ENCODE measurements at places on chromosomes 11 and 22.

- DNase-seq = no peak
These were observed 90.0 kb downstream of the CDKN1C start for GRCh38 chr11:2795491-2795991.

- no peak for DNase-seq
These were observed 80.4 kb downstream of the CD82 start for GRCh38 chr11:44645827-44646226.

DNA sequence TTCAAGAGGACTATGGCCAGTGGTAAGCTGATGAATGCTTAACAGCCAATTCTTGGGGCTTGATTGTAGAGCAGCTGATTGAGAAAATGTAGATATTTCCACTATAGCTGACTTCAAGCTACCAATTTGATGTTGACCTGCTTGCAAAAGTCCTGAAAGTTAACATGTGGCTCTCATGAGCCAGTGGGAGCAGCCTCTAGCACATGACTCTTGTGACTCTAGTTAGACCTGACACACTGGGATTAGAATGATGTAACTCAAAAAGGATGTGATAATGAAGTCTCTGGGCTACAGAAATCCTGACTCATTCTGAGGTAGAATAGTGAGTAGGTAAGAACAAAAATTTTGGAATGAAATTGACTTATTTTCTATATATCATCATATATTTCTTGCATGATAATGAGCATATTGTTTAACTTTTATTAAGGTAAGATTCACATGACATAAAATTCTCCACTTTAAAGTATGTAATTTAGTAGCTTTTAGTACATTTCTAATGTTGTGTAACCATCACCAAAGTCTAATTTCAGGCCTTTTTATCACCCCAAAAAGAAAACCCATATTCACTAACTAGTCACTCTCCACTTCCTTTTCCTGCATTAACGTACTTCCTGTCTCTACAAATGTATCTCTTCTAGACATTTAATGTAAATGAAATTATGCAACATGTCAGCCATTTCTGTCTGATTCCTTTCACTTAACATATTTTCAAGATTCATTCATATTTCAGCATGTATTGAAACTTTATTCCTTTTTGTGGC lies 16.1 kb upstream of the OR52H1 start:
- no peak for DNase-seq

DNA sequence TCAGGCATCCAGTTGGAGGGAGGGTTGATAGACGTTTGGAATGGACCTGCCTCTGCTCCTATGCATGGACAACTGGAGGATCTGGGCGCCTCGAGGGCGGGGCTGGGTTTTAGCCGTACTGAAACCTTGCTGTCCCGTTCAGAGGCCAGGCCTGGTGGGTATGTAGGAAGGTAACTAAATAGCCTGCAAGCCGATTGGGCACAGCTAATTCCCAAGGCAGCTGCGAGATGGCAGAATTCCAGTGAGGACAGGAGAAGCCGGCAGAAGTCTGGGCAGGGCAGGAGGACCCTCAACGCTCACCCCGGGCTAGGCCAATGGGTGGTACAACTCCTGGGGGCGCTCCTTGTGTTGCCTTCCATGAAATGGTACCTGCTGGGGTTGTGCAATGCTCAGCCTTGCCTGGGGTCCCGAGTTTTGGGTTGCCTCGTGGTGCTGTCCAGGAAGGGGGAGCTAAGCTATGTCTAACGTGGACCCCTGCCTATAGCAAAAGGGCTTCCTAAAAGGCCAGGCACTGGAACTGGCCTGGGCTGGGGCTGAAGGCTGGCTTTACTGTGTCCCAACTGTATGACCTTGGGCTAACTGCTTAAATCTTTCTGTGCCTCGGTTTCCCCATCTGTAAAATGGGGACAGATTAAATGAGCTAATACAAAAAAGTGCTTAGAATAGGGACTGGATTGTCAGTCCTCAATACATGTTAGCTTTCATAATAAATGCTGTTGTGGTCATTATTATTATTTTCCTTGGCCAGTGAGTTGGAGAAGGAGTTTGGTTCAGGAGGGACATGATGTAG lies 30.1 kb upstream of the CD82 start:
- DNase-seq = no peak

- DNase-seq = no peak
These were observed 79.9 kb downstream of the DEUP1 start for GRCh38 chr11:93410441-93410840.

DNA sequence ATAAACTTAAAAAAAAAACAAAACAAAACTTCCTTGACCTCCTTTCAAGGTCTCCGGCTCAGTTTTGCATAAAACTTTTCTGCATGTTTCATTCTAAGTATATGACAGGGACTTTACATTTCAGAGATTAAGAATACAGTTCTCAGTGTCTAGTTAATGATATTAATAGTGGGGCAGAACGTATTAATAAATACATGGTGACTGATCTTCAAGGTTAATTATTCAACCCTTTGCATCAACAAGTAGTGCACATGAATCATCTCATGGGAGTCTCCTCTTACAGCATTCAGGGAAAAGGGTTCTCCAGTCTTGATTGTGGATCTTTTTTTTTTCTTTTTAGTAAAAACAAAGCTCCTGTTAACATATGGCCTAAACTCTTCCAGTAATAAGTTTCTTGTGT lies 146.8 kb downstream of the KIRREL3 start:
- no peak for DNase-seq

GRCh38 chr11:2718817-2719438 lies 19.1 kb upstream of the KCNQ1OT1 start:
- no peak for DNase-seq

DNA sequence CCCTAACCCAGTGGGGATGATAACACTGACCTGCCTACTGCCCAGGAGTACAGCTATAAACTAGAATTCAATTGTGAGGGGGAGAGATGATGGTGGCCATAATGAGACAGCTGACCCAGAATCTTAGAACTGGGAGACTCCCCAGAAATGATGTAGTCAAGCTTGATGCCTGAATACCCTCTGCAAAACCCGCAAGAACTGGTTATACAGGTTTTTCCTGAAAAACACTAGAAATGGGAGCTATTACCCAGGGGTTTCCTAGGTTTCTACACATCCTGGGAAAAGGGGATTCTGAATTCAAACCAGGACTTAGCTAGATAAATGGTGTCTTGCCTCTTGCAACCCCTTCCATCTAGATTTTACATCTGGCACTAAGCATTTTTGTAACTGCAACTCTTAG lies 113.8 kb upstream of the NARS2 start:
- DNase-seq = no peak

DNA sequence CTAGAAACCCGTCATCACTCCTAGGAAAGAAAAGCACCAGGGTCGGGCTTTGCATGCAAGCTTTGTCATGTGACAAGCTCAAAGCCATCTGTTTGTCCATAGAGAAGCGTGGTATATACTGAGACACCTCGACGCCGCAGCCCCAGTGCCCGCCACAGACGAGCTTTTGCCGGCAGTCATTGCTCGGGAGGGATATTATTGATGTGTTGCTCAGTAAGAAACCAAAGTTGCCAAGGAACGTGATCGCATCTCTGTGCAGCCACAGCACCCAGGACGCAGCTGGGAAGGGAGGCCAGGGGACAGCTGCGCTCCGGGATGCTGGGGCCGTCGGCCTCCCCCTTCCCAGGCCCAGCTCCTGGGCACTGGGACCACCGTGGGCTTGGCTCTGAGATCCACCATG lies 89.5 kb upstream of the KCNQ1OT1 start:
- no peak for DNase-seq

DNA sequence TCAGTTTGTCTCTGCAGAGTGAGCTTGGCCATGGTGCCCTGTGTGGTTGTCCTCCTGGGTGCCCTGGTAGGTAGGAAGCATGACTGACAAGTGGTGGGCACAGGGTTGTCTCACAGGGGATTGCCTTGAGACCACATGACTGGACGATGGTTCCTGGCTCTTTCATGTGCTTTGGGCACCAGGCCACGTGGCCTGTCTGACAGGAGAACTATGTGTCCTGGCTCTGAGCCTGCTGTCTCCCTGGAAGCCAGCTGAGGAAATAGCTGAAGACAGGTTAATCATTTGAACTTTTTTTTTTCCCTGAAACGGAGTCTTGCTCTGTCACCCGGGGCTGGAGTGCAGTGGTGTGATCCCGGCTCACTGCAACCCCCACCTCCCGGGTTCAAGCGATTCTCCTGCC lies 93.2 kb downstream of the LDLRAD3 start:
- no peak for DNase-seq

DNA sequence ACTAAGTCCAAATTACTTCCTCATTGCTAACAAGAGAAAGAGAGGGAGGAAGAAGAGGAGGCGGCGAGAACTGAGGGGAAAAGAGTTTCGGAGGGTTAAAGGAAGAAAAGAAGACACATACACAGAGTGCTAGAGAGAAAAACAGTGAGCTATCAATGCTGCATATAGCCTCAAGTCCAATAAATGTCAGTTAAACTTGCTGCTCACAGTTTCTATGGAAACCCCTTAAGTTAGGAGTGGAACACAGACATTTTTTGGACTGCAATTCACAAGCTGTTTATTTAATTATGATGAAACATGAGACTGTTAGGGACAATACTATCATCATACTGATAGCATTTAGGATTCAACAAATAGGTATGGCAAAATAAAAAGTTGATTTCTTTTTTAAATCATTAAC lies 1320.4 kb downstream of the LRRC4C start:
- DNase-seq = no peak

GRCh38 chr11:59182457-59183151 lies 10.7 kb downstream of the DTX4 start:
- DNase-seq = no peak

All from activated CD4-positive, alpha-beta T cell treated with anti-CD3 and anti-CD28 coated beads, Interleukin-2, amount 50 U/mL, for 48 hours (primary cell).